ENCODE measurements at places on chromosomes 1 and 21.

DNA sequence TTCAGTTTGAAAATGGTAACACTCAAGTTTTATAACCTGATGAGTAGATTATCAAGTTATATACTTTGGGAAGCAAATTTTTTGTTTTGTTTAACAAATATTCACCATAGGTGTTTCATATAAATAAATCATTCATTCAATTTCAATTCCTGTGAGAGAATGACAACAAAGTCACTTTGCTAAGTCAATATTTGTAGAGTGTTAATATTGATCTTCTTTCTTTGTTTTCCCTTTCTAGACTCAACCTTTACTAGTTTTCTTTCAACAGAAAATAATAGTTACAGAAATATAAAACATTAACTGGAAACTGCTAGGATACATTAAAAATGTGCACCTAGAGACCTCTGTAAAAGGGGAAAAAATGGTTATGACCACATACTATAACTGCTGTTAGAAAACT is 11.1 kb downstream of the EFCAB7 start:
- DNase-seq: no peak

DNA sequence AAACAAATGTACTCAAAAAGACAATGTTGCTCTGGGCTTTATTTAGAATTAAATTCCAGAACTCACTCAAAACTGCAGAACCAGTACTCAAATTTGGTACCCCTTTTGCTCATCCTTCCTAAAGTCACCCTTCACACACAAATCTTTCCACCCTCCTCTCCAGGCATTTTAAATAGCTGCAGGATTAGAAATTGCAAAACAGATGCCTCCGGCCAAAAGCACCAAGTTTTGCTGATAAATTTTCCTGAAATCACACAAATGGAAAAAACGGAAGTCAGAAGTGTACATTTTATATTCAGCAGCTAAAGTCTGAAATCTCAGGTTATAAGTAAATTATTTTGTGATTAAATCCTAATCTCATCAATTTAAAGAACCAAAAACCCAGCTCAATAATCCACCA is 147.0 kb downstream of the NRIP1 start:
- no peak for DNase-seq

DNA sequence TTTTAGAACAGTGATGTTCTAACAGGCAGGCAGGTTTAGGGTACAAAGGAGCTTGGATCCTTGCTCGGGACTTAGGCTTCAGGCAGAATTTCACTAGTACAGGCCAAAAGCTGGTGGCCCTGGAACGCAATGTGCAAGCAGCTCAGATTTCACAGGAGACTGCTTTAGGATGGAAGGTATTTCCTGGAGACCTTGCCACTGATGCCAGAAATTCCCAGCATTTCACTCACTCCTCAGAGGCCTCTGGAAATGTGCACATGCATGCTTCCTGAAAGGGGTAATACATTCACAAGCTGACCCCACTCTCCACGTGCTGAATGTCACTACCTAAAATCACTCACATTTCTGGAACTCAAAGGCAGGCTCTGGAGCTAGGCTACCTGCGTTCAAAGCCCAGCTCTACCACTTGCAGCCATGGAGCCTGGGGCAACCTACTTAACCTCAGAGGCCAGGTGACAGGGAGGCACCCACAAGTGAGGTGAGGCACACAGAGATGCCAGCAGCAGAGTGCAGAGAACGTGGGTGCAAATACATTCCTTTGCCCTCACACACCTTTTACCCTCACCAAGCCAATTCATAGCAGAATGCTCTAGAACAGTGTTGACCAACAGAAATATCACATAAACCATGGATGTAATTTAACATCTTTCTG is 56.5 kb downstream of the CDC7 start:
- no peak for DNase-seq

DNA sequence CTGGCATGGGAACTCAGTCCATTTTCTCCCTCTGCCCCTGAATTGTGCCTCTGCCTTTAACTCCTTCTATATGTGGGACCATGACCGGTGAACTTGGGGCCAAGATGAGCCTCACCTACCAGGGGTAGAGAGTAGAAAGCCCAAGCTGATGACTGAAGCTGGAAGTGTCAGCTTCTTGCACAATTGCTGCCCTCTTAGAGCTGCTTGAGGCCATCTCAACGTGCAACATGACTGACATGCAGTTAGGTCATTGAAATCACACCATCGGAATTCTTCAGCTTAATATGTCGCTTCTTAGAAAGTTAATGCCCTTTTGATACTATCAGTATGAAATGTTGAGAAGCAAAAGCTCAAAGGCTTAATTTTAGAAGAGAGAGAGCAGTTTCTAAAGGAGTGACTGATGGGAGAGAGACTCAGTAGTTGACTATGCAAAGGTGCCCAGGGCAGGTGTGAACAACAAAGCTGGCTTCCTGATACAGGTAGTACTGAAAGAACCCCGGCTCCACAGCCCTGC is 89.4 kb upstream of the UBE2U start:
- no peak for DNase-seq

GRCh38 chr1:21863981-21864380 is 51.9 kb downstream of the LDLRAD2 start:
- no peak for DNase-seq

DNA sequence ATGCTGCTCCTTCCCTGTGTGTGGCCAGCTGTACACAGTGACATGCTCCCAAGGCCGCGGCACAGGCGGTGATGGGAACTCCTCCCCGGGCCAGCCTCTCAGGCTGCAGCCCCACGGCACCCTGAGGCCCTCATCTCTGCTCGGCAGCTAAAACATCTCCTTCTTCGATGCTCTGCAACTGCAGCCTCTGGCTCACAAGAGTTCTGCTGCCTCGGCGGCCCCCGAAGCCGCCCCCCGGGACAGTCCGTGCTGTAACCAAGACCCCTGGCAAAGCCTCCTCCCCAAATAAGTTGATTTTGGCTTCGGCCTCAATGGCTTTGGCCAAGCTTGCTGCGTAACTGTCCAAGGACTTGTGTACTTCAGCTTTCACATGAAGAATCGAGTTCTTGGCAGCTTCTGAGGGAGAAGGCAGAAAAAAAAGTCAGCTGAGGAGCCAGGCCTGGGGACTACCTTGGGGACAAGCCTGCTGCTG is 51.3 kb downstream of the GPR161 start:
- no peak for DNase-seq

DNA sequence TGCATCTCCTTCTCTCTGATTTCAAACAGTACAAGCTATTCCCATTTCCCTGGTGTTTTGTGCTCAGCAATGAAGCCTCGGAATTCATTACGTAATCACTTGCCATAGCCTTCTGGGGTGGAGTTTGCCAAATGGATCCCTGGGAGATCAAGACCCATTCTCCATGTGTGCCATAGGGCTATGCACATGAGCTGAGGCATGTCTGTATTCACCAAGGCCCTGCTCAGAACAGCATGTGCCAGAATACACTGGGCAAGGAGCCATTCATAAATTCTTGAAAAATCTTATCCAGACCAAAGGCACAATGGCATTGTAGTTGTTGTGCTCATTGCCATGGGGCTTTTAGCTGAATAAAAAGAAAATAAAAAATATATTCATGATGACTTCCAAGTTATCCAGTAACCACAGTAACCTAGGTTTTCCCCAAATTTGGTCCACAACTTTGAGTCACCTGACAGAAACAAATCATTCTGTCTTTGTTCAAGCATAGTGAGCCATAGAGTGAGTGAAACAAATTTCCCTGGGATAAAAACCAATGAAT is 53.0 kb downstream of the CRB1 start:
- no peak for DNase-seq

GRCh38 chr1:43286533-43286932 is 1.2 kb upstream of the C1orf210 start:
- DNase-seq: no peak

DNA sequence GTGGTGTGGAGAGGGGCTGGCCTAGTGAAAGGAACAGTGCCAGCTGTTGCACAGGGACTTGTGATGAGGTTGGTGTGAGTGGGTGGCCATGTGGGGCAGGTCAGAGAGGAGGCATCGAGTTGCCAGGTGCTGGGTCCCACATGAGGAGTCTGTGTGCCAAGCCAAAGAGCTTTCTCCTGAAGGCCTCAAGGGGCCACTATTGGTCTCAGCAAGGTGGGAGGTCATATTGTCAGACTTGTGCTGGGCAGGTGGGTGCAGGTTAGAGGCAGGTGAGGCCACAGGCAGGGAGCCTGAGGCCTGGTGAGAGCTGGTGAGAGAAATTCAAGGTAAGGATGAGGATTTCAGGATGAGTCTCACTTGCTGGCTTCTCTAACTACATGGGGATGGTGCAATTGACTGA is 256.8 kb downstream of the DISC1 start:
- no peak for DNase-seq

GRCh38 chr1:119081700-119082099 is 58.8 kb downstream of the WARS2 start:
- DNase-seq: no peak

- DNase-seq: no peak
Measured at GRCh38 chr1:20202166-20202565, 15.8 kb upstream of the PLA2G2C start.

- DNase-seq: no peak
Measured at GRCh38 chr21:26236281-26236680, 65.7 kb upstream of the APP start.

DNA sequence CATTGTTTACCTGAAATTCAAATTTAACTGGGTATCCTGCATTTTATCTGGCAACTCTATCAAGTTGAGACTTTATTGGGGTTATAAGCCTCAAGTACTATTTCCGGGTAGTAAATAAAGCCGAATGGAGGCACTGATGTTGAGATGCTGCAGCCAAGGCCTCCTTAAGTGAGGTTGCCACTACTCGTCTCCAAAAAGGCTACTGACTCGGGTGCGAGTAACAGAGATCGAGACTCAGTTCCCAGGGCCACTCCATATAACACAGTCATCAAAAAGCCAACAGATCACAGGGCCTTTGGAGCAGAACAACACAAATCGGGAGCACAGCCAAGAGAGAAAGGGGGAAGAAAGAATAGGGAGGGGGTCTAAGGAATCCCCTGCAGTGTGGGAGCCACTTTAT is 524 bp downstream of the COPA start:
- DNase-seq: no peak

DNA sequence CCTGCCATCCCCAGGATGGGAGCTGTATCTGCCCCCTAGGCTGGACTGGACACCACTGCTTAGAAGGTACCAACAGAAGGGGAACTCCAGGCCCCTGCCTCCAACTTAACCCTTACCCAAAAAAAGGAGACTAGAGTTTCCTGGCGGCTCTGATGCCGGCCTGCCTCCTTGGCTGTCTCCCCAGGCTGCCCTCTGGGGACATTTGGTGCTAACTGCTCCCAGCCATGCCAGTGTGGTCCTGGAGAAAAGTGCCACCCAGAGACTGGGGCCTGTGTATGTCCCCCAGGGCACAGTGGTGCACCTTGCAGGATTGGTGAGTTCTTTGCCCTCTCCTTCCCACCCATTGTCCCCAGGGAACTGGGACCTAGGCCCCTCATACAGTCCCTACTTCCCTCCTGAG is 8.1 kb upstream of the LRRC71 start:
- no peak for DNase-seq

- no peak for DNase-seq
Measured at GRCh38 chr1:153790313-153790965, 15.2 kb downstream of the SLC27A3 start.

DNA sequence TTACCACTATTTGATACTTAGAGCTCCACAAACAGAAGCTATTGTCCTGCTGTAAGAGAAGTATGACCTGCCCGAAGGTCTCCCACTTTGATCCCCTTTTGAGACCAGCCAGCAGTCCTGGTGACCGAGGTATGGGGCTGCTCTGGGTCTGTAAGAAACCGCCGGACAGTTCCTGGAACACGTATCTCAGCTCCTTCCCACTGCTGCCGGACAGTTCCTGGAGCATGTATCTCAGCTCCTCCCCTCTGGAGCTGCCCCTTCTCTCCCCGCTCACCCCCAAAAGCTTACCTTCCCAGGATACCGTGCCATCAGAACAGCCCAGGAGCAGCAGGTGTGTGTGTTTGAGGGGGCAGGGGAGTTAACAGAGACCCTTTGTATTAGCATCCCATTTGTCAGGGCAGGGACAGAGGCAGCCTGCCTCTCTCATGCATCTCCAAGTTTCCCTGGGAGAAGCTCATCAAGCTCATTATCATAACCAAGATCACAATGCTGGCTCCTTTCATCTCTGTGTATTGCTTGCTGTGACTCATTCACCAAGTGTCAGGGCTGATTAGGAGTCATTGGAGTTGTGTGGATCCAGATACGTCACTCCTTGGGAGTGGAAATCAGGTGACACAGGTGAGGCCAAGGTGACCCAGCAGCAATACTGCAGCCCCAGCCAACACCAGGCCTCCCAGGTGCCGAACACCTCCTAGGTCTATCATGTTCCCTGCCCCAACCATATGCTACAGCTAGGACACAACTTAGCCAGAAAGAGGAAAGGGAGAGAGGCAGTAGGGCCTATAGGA is 25.3 kb downstream of the OPTC start:
- no peak for DNase-seq

DNA sequence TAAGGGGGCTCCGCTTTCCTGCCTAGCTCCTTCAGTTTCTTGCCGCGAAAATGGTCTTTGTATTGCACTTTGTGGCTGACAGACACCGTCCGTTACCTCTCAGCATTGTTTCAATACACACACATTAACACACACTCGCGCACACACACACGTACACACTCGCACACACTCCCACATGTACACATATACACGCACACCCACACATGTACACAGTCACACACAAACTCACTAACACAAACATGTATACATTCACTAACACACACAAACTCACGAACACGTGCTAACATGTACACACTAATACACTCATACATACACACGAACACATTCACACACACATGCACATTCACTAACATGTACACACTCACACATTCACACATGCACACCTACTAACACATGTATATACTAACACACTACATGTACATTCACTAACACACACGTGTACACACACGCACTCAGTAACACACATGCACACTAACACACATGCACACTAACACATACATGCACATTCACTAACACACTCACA is 48.9 kb downstream of the PSMG1 start:
- no peak for DNase-seq

GRCh38 chr1:16095447-16095846 is 22.0 kb upstream of the FAM131C start:
- DNase-seq: no peak

DNA sequence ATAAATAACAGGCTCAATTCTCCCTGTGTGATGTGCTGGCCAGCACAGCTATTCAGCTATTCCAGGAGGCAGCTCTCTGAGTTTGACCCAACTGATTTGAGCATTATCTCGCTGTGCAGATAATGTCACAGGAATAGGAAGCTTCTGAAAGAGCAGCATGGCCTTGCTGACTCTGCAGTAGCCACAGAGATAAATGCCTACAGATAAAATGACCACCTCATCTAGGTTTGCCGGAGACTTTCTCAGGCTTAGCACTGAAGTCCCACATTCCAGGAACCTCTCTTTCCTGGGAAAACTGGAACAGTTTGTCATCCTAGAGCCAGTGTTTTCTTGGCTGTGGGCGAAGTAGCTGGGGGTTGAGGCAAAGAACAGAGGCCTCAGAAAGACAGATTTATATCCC is 98.9 kb downstream of the MRPL39 start:
- no peak for DNase-seq

GRCh38 chr1:151720554-151720953 is 768 bp upstream of the RIIAD1 start:
- DNase-seq: no peak

GRCh38 chr1:180558664-180559063 is at the start of gene OVAAL:
Gene OVAAL (plus strand): TSS chr1:180558964.
- DNase-seq: no peak
